ENCODE measurements at places on chromosomes 12 and 14.

DNA sequence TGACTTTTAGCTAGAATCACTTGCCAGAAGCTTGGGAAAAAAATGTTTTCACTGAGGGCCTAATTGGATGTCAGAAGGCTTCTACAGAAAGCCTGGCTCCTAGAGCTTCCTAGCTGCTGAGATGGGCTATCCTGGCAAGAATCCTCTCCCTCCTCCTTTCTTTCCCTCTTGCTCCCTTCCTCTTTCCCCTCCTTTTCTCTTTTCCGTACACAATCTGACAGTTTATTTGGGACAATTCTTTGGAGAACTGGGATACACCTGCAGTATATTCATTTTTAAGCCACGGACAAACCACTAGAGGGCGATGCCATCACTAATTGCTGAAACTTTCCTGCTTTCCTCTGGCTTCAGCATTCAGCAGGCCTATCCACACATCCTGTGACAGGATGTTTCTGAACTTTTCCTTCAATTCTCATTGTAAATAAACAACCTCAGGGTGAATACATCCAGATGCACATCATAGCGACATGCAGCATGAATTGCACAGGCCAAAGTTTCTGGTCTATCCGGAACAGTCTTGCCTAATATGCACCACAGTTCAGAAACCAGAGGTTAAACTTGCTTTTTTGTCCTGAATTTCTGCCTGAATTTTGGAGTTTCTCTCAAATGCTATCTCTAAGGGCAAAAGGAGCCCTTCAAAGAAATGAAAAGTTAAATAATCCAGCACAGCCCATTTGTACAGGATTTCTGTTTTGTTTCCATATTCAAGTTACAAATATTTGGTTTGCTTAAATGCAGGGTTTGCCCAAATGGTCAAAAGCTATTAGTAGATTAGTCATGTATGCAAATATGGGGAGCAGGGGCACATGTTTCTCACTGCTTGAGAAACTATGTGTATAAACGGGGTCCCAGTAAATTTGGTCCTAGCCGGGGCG lies 142.8 kb downstream of the PAWR start:
- peak; percentile 24 for DNase-seq

- DNase-seq = no peak
These were observed 87.1 kb upstream of the ATF1 start for GRCh38 chr12:50676756-50677155.

- DNase-seq = peak; percentile 41
These were observed 16.7 kb upstream of the CD163L1 start for GRCh38 chr12:7460375-7461259.

DNA sequence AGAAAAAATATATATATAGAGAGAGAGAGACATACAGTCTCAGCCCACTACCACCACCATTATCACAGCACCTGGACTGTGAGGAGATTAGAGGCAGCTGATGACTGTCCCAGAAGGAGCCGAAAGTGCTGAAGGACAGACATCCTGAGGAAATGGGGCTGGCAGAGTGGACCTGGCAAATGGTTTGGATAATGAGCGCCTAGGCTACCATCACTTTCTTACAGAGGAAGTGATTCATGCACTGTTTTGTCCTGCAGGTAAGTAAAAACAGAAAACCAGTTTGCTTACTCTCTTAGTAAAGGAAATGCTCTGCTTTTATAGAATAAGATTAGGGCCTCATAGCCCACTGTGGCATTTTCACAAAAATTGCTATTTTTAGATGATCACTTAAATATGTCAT lies 28.6 kb upstream of the DNM1L start:
- no peak for DNase-seq

DNA sequence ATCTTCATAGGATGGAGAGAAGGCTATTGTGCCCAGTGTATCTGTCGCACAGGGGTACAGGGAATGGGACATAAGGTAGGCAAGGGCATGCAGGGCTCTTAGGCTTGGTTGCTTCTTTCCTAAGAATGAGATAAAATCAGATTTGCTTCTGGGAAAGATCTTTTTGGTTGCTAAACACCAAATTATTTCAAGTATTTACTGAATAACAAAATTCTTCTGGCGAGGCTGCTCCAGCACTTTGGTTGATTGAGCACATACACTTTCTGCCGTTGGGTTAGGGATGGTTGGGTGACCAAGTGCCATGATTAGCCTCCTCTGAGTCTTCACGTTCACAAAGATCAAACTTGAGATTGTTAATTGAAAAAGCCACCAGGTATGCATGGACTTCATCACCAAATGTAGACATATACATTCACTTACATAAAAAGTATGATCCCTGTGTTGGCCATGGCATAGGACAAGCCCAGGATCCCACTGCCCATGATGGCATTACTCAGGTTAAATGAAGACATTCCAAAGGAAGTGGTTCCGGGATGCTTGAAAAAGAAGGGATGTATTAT lies 38.2 kb downstream of the SLC38A4 start:
- DNase-seq = no peak

DNA sequence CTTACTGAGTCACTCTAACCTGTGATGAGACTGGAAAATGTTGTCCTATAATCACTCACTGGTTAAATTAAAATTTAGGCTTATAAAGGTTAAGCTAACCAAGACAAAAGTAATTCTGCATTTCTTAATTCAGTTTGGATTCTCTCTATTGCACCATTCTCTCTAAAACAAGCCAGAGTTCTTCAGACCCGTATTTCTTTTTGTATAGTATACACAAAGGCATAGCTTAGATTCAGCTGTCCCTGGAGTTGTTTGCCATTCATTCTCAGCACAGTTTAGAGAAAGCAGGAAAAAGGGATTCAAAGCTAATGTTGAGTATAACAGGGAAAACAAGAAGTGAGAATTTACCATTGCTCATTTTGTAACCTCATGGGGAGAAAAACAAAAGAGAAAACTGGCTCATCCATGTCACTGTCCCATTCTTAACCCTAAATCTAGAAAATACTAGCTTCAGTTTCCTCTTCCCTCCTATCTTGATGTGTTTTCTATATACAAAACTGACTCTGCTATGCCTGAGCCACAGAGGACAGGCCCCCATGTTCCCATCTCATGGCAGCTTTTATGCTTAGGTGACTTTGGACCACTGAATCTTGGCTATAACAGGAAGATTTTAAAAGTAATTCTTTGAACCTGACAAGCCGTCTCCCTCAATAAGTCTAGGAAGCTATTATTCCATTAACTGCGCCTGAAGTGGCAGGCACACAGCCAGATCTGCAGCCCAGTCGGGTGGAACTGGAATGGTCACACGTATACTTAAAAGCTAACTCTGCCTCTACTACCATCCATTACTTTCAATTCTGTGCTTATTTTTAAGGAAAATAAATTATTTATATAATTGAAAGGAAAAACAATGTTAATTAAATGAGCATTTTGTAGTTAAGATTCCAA lies 7.0 kb downstream of the AREL1 start:
- peak; percentile 2 for DNase-seq

DNA sequence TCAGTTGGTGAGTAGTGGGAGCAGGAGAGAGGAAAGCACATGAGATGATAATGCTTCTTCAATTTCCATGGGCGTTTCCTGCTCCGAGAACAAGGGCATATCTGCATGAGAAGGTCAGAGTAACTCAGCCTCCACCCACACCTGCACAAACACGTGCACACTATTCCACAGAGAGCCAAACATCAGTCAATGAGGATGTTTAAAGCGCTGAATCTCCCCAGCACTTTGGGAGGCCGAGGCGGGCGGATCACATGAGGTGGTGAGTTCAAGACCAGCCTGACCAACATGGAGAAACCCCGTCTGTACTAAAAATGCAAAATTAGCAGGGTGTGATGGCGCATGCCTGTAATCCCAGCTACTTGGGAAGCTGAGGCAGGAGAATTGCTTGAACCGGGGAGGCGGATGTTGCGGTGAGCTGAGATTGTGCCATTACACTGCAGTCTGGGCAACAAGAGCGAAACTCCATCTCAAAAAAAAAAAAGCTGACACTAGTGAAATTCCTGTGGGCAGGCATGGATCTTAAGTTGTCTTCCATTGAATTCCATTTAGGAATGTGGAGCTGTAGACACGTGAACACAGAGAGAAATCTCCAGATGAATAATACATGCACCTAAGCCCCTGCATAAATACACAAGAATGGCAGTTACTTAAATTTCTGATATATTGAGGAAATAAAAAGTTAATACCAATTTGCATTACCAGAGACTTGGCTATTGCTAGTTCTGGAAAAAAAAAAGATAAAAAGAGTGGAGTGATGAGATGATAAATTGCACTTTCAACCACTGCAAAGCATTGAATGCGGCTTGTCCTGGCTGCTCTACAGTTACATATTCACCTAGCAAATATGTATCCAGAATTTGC lies 1097.4 kb upstream of the TMEM132C start:
- no peak for DNase-seq

DNA sequence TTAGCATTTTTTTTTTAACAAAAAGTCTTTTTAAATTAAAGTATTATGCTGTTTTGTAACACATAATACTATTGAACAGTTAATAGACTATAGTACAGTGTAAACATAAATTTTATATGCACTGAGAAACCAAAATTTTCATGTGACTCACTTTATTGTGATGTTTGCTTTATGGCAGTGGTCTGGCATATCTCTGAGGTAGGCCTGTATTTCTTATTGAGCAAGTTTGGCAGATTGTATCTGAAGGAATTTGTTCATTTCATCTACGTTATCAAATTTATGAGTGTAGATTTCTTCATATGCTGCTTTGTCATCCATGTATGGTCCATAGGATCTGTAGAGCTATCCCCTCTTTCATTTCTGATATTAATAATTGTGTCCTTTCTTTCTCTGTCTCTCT lies 78.8 kb upstream of the PDE3A start:
- DNase-seq = no peak

DNA sequence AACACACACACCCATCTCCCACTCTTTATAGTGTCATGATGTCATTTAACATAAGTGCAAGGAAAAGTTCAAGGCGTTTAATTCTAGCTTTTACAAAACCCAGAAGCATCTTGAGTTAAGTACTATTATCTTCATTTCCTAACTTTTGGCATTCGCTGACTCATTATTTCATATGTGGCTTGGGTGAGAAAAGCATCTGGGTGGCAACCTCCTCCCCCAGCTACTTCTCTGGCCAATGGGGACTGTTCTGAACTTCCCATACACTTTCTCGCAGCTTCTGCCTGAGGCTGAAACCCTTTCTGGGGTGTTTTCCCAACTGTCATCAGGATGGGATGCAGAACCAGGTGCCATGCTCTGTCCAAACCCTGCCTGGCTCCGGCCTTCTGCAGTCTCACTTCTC lies 2.8 kb upstream of the MARK3 start:
- no peak for DNase-seq

All from NCI-H1105 (cell line).